NCI-H1417 treated with DMSO at 0.1 percent for 48 hours (cell line): ENCODE measurements at places on chromosomes 7 and 10.
A peak's percentile ranks its signal among the peaks of the same experiment; 100 is the strongest.

- no peak for DNase-seq
Observed at GRCh38 chr7:47778153-47778661, 170.1 kb downstream of the PKD1L1 start.

- no peak for DNase-seq
Observed at GRCh38 chr10:73932620-73933112, 21.7 kb downstream of the PLAU start.

DNA sequence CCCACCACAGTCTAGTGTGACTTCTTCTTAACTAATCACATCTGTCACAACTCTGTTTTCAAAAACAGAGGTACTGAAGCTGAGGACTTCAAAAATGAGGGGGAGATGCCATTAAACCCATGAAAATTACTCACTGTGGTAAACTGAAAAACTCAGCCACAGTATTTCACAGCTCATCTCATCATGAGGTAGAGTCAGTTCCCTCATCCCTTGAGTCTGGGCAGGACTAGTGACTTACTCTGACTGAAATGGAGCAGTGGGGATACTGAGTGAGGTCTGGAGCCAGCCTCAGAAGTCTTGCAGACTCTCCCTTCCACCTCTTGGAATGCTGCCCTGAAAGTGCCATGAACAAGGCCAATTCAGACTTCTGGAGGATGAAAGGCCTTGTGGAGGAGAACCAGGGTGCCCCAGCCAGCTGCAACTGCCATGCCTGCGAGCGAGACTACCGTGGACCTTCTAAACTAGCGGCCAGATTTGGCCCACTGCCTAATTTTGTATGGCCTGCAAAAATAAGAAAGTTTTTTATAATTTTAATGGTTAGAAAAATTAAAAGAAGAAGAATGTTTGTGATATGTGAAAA is 24.7 kb upstream of the ANKRD1 start:
- no peak for DNase-seq

- no peak for DNase-seq
Observed at GRCh38 chr10:11180228-11180627, 162.6 kb downstream of the CELF2 start.

- DNase-seq: no peak
Observed at GRCh38 chr10:72134785-72135767, 46.7 kb upstream of the SPOCK2 start.

DNA sequence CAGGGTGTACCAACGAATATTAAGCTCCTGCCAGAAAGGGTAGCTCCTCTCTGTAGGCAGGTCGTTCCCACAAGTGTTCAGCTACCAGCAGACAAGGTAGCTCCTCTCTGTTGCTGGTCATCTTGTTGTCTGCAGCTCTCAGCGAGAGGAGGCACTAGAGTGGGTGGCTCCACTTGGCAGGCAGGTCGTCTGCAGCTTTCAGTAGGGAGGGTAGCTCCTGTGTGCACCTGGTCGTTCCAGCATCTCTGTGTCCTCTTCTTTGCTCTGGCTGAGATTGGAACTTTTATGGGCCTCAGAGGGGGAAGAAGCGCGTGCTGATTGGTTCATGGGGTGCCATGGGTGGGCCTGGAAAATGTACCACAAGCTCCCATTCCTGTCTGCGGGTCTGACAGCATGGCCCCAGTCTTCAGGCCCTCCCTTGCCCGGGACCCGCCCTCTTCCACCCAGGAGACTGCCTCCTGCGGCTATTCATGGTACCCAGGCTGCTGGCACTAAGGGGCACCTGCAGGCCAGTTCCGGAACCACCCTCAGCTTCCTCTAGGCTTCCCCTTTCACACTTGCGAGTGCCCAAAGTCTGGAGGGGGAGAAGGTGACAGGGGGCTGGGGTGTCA is 63.9 kb upstream of the CACNA2D1 start:
- DNase-seq: peak; percentile 32

DNA sequence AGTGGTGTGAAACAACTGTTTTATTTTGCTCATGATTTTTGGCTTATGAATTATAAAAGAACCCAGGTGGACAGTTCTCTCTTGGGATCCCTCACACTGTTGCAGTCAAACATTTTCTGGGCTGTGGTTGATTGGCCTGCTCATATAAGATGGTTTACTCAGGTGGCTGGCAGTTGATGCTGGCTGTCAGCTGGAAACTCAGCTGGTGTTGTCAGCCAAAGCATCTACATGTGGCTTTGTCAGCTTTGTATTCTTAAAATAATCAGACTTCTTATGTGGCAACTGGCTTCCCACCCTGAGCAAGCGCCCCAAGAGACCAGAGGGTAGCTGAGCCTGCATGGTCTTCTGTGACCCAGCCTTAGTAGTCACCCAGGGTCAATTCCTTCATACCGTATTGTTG is 534.7 kb downstream of the NRG3 start:
- DNase-seq: no peak

DNA sequence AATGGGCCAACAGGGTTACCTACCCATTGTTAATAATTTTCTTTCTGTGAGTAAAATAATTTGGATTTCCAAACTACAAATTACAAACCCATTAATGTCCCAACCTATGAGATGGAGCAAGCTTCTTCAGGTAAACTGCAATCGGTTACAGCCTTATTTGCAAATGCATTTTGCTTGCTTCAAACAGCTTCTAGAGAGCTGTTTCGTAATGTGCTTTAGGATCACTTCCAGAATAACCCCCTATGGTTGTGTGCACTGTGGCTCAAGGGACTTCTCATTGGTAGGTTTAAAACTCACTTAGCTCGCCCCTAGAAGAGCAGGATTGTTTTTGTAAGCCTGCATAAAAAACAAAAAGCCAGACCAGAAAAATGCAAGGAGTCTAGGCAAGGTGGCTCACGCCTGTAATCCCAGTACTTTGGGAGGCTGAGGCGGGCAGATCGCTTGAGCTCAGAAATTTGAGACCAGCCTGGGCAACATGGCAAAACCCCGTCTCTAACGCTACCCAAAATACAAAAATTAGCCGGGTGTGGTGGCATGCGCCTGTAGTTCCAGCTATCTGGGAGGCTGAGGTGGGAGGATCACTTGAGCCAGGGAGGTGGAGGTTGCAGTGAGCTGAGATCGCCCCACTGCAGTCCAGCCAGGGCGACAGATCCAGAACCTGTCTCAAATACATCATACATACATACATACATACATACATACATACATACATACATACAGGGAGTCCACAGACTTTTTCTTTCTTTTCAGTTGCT is 3.3 kb upstream of the MAP3K8 start:
- DNase-seq: no peak

DNA sequence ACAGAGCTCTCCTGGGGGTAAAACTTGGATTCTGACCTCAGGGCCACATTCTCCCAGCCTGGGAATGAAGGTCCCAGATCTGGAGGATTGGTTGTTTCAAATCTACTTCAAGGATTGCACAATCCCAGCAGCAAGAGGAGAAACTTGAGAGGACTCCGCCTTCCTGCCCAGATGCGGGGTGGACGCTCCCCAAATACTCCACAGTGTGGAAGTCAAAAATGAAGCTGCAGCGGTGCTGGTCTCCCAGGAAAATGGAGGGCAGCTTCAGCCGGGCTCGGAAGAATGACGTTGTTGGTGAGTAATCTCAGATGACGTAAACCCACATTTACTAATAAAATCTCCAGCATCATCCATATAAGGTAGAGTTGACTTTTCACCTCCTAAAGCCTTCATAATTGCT is 31.5 kb upstream of the PPP2R2D start:
- no peak for DNase-seq

GRCh38 chr7:159310457-159311171 is 165.9 kb upstream of the VIPR2 start:
- no peak for DNase-seq

GRCh38 chr10:127122831-127123230 is 73.6 kb downstream of the INSYN2A start:
- DNase-seq: no peak

DNA sequence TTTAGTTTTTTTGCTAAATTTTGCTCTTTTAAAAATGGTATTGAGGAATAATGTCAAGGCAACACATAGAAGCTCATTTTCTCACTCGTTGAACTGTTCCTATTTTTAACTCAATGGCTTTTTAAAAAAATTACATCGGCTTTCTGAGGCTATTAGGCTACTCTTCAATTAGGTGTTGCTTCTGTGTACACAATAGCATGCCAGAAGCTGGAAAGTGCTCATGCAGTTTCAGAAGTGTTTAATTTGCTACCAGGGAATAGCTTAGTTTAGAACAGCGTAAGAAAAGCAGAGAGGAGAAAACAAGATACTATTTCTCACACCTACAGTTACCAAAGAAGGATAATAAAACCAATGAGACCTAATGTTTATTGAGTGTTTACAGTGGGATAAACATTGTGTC is 157.4 kb downstream of the NXPH1 start:
- peak; percentile 65 for DNase-seq

GRCh38 chr7:2855386-2855785 is 11.3 kb upstream of the GNA12 start:
- DNase-seq: no peak

- DNase-seq: no peak
Observed at GRCh38 chr7:66246554-66247171, 41.5 kb downstream of the TPST1 start.

- no peak for DNase-seq
Observed at GRCh38 chr7:158849442-158849767, 7.0 kb upstream of the DYNC2I1 start.

DNA sequence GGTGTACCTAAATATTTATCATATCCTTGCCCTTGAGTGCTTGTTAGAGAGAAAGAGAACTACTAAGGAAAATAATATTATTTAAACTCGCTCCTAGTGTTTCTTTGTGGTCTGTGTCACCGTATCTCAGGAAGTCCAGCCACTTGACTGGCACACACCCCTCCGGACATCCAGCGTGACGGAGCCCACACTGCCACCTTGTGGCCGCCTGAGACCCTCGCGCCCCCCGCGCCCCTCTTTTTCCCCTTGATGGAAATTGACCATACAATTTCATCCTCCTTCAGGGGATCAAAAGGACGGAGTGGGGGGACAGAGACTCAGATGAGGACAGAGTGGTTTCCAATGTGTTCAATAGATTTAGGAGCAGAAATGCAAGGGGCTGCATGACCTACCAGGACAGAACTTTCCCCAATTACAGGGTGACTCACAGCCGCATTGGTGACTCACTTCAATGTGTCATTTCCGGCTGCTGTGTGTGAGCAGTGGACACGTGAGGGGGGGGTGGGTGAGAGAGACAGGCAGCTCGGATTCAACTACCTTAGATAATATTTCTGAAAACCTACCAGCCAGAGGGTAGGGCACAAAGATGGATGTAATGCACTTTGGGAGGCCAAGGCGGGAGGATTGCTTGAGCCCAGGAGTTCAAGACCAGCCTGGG is 11.4 kb downstream of the SERPINE1 start:
- DNase-seq: peak; percentile 62

GRCh38 chr7:130084037-130084875 is 13.9 kb downstream of the KLHDC10 start:
- DNase-seq: no peak

DNA sequence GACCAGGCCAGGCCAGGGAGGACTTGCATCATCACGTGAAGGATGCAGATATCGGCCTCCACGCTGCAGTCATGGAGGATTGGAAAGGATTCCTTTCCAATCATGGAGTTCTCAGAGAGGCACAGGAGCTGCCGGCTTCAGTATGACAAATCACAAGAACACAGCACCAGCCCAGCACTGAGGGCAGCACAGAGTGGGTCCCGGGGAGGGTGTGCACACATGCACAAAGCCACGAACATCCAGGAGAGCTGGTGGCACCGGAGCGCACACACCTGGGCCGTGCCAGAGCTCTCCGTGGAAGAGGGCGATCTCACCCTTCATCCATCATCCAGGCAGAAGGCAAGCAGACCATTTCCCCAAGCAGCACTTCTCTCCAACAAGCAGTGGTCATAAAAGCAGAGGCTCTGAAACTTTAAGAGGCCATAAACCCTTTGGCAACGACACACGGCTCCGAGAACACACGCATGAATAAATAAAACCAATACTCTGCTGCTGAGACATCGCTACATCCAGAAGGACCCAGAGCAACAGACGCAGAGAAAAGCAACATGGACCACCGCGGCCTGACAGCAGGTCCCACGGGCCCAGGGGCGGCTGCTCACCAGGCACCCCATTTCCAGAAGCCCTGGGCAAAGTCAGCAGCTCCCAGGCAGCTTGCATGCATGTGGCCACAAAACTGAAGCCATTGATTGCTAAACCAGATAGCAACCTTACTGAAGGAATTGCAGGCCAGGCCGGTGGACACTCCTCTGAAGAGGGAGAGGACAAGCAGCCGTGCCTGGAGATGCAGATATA is 180.8 kb downstream of the USP6NL start:
- no peak for DNase-seq
